ENCODE measurements at places on chromosomes 7 and 10.

GRCh38 chr10:101284101-101284743 is 55.0 kb upstream of the LBX1 start:
- no peak for DNase-seq

GRCh38 chr10:43226441-43226840 is 40.4 kb downstream of the RASGEF1A start:
- no peak for DNase-seq

- no peak for DNase-seq
Measured at GRCh38 chr7:151552352-151553028, 32.8 kb upstream of the RHEB start.

GRCh38 chr10:33114451-33114952 is 156.5 kb upstream of the ITGB1 start:
- DNase-seq, result no peak

- DNase-seq, result no peak
Measured at GRCh38 chr7:2941216-2941859, 97.2 kb upstream of the GNA12 start.

Measured in RKO (cell line).